IPS DF 6.9 (cell line): ENCODE measurements at places on chromosomes 1 and 21.

GRCh38 chr1:19903621-19904020, 19.8 kb downstream of the PLA2G2E start:
- no peak for DNase-seq

DNA sequence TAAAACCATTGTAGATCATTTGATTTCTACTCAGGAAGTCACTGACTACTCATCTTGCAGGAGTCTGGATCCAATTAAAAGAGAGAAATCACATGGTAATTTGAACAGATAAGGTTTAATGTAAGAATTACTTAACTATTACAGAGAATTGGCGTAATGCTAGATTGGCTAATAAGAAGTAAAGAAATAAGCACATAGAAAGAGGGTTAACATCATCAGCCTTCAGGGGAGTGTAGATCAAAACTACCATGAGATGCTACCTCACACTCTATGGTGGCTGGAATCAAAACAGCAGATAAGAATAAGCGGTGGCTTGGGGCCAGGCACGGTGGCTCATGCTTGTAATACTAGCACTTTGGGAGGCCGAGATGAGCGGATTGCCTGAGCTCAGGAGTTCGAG, 11.7 kb downstream of the ST3GAL3 start:
- no peak for DNase-seq

- no peak for DNase-seq
These were observed 37.3 kb downstream of the MACO1 start for GRCh38 chr1:25468033-25468432.

- DNase-seq: no peak
These were observed 59.8 kb upstream of the KIF26B start for GRCh38 chr1:245094954-245095353.

- DNase-seq: no peak
These were observed 1515.2 kb downstream of the PLA2G4A start for GRCh38 chr1:188343914-188344313.

- DNase-seq: no peak
These were observed 93.0 kb upstream of the PBX1 start for GRCh38 chr1:164466001-164466421.

- no peak for DNase-seq
These were observed 118.7 kb upstream of the KIF26B start for GRCh38 chr1:245036102-245036501.

GRCh38 chr1:237834048-237834447, 56.7 kb downstream of the ZP4 start:
- DNase-seq: no peak

- DNase-seq: no peak
These were observed 8.0 kb downstream of the ALPL start for GRCh38 chr1:21517161-21517589.

DNA sequence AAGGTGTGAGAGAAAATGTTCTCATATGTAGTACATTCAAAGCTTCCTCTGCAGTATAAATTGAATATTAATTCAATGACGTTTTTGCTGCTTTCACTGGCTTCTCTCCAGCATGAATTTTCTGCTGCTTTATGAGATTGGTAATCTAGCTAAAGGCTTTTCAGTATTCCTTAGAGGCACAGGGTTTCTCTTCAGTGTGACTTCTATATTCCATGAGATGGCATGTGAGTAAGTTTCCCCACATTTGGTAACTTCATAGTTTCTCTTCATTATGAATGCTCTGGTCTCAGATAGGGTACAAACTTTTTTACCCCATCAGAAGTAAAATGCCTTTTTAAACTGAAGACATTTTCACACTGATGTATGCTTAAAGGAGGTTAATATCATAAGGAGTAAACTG, 10.4 kb upstream of the KLF18 start:
- DNase-seq: no peak

- no peak for DNase-seq
These were observed 262.9 kb downstream of the PLA2G4A start for GRCh38 chr1:187091666-187092065.

DNA sequence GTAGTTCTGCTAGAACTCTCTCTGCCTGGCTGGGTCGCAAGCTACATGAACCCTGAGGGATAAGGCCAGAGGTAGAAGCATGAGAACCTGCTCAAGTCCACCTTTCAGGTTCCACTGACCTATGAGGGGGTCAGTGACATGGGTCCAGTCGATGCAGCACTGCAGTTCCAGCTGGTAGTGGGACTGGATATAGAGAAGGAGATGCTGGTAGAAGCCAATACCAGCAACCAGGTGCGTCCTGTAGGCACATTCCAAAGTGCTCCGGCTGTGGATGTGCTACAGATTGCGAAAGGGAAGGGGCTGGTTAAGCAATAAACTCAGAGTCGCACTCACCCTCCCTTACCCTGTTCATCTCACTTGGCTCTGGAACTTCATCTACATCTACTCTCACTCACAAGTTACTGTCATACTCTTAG, 5.7 kb downstream of the SMG5 start:
- no peak for DNase-seq

- no peak for DNase-seq
These were observed 510.1 kb upstream of the CXADR start for GRCh38 chr21:17002594-17003257.
